Lung (tissue), 17 donors: ENCODE measurements at places on chromosomes 11 and 22.

DNA sequence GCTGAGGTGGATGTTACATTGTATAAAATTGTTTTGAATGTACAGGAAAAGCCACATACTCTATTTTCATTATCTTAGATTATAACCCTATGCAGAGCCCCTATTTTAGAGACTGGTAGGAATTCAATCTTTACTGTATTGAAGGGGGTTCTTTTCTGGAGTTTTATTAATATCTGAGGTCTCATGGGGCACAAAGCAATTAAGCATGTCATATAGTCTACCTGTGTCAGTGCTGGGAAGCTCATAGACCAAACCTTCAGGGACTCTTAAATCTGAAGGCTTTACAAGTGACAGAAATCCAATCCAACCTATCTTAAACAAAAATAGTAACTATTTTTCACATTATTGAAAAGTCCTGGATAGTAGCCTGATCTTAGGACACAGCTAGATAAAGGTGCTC lies 733.7 kb downstream of the NELL1 start:
- H3K36me3 ChIP-seq, result no peaks in the 10 kb centered on the region
- no peaks in the 10 kb centered on the region for H3K27me3 ChIP-seq
- no peak overlapping the region for H3K4me3 ChIP-seq
- no peak for DNase-seq
- no peak overlapping the region for H3K27ac ChIP-seq

- no peaks in the 10 kb centered on the region for H3K36me3 ChIP-seq
- no peak overlapping the region for H3K4me3 ChIP-seq
- DNase-seq, result no peak
- no peaks in the 10 kb centered on the region for H3K27me3 ChIP-seq
- no peaks in the 10 kb centered on the region for H3K4me1 ChIP-seq
Measured at GRCh38 chr11:69940246-69940610, 121.0 kb upstream of the FGF3 start.

DNA sequence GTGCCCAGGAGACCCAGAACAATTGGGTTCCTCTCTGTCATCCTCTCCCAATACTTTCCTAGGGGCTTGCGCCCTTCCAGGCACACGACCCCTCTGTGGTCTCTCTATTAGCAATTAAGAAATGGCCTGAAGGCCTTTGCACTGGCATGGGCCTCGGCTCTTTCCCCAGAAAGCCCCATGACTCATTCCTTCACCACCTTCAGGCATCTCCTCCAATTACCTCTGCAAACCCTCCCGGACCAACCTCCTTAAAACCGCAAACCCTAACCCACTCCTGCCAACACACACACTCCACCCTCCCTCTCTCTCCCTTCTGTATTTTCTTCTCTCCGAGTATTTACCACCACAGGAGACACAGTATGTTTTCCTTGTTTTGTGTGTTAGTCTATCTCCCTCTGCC lies 36.7 kb downstream of the LARGE1 start:
- DNase-seq, result no peak
- peaks cover 10% of the 10 kb centered on the region for H3K4me1 ChIP-seq
- H3K4me3 ChIP-seq, result no peak overlapping the region
- no peak overlapping the region for H3K27ac ChIP-seq
- no peaks in the 10 kb centered on the region for H3K27me3 ChIP-seq

DNA sequence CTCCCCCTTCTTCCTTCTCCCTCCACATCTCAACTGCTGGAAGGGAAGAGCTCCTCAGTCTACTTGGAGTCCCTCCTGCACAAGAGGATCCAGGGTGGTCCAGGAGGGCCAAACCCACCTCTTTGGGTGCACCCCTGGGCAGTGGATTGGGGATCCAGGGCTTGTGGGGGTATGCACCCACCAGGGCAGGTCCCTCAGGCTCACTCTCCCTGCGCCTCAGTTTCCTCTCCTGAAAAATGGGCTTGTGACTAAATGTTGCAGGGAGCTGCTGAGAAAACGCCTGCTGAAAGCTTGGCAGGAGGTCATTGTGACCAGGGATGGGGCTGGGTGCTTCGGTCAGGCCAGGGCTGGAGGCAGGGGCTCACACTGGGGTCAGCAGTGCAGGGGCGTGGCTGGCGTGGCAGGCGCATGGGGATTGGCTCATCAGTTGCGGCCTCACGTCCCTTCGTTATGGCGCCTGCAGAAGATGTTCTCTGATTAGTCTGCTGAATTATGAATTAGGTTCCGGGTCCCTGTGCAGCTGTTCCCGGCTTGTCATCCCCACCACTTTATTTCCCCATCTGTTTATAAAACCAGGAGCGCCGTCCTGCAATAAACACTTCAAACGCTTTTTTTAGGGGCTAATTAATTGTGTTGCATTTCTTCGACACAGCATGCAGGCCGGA lies 25.7 kb upstream of the CCDC188 start:
- H3K4me1 ChIP-seq, result no peaks in the 10 kb centered on the region
- H3K4me3 ChIP-seq, result no peak overlapping the region
- no peak overlapping the region for H3K27ac ChIP-seq
- DNase-seq, result no peak

GRCh38 chr11:119121811-119122124 lies 388 bp downstream of the HINFP start:
- H3K27me3 ChIP-seq, result no peaks in the 10 kb centered on the region
- H3K4me3 ChIP-seq, result peak overlapping the region; percentile 76
- no peak for DNase-seq
- peaks cover 5% of the 10 kb centered on the region for H3K36me3 ChIP-seq
